WTC11 (cell line): ENCODE measurements at places on chromosomes 2 and 18.
A peak's percentile ranks its signal among the peaks of the same experiment; 100 is the strongest.

GRCh38 chr18:79458131-79458838, 62.6 kb downstream of the NFATC1 start:
- DNase-seq: no peak

GRCh38 chr2:26235089-26235488, 9.3 kb downstream of the HADHA start:
- no peak for DNase-seq

DNA sequence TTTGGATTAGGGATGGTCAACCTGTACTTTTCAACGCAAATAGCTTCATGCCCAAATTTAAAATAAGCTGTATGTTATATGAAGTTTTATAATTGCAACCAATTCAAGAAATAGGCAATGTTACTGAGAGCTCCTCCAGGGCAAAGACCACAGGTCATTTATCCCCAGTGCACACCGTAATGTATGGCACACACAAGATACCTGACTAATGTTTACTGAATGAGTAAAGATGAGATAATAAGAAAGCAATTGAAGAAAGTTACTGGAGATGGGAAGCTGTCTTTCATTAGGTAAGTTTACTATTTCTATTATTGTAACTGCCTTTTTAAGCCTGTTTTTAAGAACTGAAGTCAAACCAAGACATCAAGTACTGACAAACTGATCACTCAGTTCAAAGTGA, 184.5 kb upstream of the VRK2 start:
- DNase-seq: no peak

GRCh38 chr2:219744600-219744999, 117.2 kb downstream of the SLC4A3 start:
- DNase-seq: no peak

DNA sequence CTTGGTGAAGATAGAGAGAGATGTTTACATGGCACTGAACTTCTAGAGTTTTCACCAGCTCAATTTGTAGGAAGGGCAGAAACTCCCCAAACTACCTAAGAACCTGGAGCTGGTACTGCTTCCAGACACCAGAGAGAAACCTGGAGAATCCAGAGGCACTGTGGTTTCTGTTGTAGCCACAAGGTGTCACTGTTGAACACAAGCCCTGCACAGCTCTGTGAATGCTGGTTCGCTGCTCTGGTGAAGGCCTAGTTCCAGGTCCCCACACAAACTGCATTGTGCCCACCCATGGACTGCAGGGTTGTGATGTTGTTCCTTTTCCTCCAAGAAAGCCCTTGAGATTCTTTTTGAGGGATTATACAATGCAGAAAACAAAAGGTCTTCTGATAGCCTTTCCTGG, 150.5 kb upstream of the HS6ST1 start:
- no peak for DNase-seq

DNA sequence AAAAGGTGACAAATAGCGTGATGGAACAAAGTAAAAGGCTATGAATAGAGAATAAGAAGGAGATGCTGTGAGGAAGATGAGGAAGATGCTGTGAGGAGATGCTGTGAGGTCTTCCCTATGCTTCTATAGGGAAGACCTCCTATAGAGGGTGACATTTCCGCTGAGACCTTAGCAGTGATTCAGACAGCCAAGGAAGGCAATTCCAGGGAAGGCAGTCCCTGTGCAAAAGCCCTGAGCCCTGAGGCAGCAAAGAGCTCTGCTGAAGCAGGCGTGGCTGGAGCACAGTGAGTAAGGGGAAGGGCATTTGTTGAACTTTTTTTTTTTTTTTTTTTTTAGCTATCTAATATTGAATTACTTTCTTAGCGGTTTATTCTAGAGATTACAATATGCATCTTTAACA, 142.7 kb upstream of the FOSL2 start:
- DNase-seq: no peak

DNA sequence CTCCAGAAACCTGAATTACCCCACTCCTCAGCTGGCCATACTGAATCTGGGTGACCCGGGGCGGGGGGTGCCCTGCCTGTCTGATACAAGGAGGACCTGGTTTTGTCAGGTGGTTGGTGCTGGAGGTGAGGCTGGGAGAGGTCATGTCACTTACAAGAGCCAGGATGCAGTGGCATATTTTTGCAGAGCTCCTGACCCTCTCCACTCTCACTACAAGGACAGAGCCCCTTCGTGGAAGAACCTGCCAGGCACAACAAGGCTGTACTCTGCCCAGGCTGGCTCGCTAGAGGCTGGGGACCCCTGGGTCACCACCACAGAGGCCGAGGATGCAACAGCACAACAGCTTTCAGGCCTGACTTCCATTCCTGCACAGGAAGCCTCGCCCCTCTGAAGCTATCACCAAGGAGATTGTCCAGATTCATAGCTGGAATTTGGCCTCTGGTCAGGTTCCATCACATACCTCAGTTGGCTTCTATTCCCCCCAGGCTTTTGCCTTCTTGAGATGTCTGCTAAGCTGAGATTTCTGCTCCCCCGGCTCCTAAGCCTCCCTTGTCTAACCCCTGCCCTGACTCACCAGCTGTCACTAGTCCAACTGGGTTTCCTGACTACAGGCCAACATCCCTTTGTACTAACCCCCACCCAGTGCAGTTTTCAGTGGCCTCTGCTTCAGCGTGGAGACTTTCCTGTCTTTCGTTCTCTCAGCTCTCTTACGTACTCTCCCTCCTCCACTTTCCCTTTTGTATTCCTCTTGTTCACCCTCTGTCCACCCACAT, 132.5 kb upstream of the EPAS1 start:
- no peak for DNase-seq

DNA sequence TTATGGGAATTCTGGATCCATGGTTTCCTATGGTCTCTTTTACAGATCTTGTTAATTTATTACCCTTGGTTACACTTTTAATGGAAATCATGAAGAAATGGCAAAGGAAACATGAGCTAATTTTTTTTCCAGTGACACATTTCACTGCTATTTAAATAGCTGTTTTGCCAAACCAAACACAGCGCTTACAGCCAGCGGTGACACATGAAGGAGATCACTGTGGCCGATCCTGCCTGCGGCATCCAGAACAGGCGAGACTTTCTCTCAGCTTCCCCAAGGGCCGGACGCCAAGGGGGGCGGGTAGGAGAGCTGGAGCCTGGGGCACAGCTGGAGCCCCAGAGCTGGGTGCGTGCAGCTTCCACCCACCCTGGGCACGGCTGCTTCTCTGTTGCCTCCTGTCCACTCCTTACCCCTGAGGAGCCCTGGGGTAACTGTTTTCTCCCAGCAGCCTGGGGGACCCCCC, 81.4 kb upstream of the PKDCC start:
- DNase-seq: no peak

- DNase-seq: no peak
Measured at GRCh38 chr2:228949831-228950230, 321.3 kb downstream of the PID1 start.

DNA sequence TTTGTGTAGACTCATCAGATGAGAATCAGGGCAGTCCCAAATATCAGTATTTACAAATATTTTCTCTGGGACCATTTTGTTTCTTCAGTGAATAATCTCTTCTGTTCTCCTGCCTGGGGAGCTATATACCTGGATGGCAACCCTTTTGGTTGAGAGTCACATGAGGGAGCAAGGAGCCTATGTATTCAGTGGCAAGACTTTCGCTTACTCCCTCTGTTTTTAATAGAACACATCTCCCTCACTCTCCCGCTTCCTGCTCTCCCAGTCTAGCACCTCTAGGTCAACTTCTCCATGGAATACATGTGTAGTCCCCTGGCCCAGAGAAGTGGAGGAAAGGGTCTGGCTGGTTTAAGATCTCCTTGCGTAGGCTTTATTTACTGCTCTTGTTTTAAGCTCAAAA, 600.3 kb downstream of the CCDC85A start:
- DNase-seq: no peak

- no peak for DNase-seq
Measured at GRCh38 chr2:164993287-164994016, 38.1 kb upstream of the SLC38A11 start.

DNA sequence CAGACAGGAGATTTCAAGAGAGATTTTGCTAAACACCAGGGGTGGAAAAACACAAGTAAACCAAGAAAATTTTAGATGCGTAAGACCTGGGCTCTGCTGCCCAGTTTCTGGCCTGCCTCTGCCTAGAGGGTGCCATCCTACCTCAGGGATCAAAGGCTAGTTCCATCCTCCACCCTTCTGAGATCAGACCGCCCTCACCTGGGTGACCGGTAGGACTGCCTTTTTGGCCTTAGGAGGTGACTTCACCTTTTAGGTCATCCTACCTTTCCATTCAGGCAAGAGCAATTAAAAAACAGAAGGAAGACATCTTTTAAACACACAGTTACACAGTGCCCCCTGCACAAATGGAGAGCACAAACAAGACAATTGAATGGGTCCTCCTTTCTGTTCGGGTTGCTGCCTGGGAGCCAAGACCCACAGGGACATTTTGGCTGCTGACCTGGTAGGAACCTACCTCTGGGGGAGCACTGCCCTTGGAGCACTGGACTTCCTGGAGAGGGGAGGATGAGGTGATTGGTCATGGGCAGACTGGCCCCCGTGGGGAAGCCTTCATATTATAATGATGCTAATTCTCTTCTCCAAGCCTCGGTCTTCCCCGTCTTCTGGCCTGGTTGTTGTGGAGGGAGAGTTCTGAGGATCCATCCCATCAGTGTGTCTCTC, 3.1 kb downstream of the PSD4 start:
- no peak for DNase-seq

GRCh38 chr18:24033641-24034412, 19.3 kb downstream of the TTC39C start:
- DNase-seq: no peak

DNA sequence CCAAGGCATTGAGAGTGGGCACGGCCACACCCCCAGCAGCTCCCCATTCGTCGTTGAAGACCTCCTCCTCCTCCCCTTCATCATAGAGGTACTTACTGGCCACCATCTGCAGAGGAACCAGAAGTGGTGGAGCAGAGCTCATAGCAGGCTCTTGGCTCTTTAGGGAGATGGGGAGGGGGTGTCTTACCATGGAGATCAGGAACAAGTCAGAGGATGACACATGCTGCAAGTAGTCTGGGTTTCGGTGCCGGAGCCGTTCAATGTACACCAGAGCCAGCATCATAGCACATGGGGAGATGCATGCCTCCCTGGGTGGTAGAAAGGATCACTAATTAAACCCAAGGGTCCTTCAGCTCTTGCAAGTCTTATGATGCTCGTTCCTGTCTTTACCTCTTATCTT, 1.9 kb downstream of the CNPPD1 start:
- DNase-seq: no peak

DNA sequence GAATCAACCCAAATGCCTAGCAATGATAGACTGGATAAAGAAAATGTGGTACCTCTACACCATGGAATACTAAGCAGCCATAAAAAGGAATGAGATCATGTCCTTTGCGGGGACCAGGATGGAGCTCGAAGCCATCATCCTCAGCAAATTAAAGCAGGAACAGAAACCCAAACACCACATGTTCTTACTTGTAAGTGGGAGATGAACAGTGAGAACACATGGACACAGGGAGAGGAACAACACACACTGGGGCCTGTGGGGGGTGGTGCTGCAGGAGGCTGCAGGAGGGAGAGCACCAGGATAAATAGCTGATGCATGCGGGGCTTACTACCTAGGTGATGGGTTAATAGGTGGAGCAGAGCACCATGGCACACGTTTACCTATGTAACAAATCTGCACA, 8.4 kb upstream of the PID1 start:
- no peak for DNase-seq

DNA sequence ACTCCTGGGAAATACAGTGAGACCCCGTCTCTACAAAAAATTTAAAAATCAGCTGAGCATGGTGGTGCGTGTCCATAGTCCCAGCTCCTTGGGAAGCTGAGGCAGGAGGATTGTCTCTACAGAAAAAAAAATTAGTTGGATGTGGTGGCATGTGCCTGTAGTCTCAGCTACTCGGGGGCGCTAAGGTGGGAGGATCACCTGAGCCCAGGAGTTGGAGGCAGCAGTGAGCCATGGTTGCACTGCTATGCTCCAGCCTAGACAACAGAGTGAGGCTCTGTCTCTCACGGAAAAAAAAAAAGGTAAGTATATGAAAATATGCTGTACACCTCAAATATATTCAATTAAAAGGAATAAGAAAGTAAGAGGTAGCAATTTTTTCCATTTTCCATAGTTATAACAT, 92.5 kb upstream of the TGIF1 start:
- DNase-seq: no peak

GRCh38 chr2:36737131-36737750, 40.7 kb downstream of the VIT start:
- DNase-seq: no peak

GRCh38 chr2:27664622-27665363, 1.1 kb downstream of the SLC4A1AP start:
- no peak for DNase-seq

DNA sequence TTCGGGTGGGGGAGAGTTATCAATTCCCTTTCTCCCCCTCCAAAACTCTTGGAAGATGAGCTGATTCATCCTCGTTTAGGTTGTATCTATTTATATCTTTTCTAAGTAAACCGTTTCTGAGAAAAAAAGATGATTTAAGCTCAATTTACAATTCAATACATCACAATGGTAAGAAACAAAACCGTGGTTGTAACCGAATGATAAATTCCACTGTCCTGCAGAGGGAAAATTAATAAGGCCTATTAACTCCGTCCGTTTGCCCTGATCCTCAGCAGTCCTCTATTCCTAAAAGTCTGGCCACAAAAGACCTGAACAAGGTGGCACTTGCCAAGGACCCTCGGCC, 286.2 kb downstream of the TCF4 start:
- DNase-seq: no peak

DNA sequence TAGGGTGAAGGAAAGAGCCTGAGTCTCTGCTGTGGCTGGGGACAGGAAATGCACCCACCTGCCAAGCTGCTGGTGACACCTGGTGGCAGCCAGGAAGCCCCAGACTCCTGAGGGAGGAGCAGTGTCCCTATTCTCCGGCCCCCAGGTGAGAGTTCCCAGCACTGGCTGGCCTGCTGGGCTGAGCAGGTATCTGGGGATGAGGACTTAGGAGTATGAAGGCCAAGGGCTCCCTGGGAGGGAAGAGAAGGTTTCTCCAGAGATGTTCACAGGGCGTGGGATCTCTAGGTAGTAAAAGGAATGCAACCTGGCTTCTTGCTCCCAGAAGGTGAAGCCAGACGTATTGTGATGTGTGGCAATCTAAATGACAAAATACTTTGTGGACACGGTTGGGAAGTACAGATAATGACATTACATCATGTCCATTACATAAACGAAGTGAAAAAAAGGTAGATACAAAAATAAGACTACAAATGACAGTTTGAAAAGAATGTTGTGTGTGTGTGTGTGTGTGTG, 75.8 kb upstream of the SLC1A4 start:
- peak; percentile 63 for DNase-seq

DNA sequence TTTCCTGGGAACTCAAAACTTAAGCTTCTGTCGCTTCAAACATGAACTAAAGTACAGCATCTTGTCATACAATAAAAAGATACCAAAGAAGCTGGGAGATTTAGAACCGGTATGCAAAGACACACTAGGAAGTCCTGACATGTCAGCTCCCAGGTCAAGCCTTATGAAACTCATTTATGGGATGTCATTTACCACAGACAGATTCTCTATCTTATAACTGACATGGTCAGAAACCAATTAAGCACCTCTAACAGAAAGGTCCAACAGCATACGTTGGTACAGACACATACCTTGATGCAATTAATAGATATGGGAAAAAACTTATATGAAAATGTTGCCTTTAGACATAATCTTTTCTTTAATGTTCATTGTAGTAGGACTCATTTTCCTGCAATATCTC, 169.0 kb downstream of the SRBD1 start:
- DNase-seq: no peak
